ENCODE measurements at places on chromosomes 4 and X.

- DNase-seq, result no peak
These were observed 44.5 kb downstream of the DTHD1 start for GRCh38 chr4:36325926-36326325.

- no peak for DNase-seq
These were observed 193.9 kb downstream of the ANK2 start for GRCh38 chr4:113243312-113243711.

- no peak for DNase-seq
These were observed 69.8 kb downstream of the ANXA3 start for GRCh38 chr4:78621395-78621794.

DNA sequence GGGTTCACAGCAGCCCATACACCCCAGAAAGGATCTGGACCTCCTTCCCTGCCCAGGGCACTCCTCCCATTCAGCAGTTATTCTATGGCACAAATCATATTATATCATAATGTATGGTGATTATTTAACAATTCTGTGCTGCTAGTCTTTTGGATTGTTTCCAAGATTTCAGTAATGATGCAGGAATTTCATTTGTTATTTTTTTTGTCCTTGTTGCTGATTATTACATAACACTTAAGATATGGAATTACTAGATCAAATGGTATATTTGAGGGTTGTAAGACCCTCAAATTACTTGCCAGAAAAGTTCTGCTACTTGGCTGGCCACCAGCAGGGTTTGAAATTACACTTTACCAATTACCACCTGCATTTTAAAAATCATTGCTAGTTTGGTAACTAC is 36.4 kb downstream of the QDPR start:
- no peak for DNase-seq

- no peak for DNase-seq
These were observed 50.8 kb upstream of the NPFFR2 start for GRCh38 chr4:71980976-71981375.

DNA sequence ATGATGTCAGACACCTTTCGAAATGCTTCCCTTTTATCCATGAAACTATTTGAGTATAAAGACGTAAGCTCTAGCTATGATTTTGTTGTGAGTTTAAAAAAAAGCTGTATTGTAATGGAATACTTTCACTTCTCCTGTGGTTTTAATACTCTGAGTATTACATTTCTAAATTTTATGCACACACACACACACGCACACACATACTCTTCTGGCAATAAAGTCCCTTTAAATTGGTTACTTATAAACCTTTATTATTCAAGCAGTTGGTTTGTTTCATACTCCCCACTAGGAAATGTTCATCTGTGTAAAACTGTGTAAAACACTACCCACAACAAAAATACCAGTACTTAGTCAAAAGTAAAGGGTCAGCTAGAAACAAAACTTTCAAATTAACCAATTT is 18.2 kb downstream of the VAMP7 start:
- DNase-seq, result no peak

DNA sequence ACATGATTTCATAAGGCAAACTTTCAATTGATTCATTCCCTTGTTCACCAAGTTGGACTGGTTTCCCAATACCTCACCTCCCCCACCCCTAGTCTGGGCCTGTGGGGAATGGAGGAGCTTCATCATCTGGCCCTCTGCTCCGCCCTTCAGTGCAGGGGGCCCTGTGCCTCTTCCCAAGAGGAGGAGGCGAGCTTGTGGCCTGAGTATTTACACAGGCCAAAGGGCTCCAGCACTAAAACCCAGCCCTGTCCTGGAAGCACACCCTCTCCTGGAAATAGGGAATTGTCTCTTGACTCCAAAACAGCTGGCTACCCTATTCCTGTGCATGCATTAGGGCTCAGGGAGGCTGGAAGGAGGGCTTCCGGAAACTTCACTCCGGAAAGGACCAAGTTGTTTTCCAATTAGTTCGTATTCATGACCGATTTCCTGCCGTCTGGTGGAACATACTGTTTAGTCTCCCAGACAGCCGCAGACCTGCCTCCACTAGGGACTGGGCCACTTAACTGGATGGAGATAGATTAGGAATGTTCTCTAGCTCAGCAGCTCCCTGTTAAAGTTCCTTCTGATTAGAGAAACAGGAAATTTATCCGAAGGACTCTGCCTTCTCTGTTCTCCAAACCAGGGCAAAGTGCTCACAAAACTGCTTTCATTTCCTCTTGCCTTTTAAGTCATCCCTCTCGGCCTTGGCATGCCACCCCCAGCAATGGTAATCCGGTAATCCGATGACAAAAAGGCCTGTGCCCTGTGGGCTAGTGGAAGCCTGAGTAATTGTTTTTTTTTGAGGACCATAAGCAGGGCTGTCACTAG is 5.8 kb downstream of the SRPX2 start:
- no peak for DNase-seq

DNA sequence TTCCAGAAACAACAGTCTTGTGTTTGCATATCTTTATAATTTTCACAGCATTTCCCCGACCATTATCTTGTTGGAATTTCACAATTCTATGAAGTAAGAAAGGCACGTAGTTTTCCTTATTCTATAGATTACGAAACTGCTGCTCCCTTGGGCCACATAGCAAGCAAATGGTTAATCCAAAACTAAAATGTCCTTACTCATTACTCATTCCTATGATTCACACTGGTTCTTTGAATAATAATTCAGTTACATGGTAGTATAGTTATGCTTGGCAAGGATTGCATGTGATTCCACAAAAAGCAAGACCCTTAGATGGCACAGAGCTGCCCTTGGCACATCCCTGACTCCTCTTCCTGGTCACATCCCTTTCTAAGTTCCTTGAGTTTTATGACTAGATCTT is 51.2 kb downstream of the OR13H1 start:
- no peak for DNase-seq

- no peak for DNase-seq
These were observed 667.7 kb upstream of the SLIT2 start for GRCh38 chr4:19583827-19584569.

DNA sequence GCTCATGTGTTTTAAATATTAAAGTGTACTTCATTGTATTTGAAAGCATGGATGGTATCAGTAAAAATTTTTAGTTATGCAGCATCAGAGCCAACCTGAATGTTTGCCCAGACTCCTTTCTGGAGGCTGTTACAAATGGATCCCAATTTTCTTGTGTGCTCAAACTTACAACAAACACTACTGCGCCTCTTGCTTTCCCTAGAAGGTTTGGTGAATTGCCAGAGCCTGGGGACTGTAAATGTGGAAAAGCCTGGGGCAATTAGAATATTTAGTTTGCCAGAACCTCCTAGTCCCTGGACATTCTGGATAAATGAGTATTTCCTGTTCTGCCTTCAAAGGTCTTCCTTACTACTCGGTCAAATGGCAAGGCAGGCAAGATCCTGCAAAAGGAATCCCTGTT is 4.8 kb downstream of the CAPN6 start:
- no peak for DNase-seq

Measured in stimulated activated CD4-positive, alpha-beta T cell treated with anti-CD3 and anti-CD28 coated beads, Interleukin-15, amount 100 ng/mL, for 1 hour (primary cell).